CD4-positive, alpha-beta T cell treated with Interleukin-6 at 100 ng/mL for 8 hours (primary cell): ENCODE measurements at places on chromosomes 3 and 15.

DNA sequence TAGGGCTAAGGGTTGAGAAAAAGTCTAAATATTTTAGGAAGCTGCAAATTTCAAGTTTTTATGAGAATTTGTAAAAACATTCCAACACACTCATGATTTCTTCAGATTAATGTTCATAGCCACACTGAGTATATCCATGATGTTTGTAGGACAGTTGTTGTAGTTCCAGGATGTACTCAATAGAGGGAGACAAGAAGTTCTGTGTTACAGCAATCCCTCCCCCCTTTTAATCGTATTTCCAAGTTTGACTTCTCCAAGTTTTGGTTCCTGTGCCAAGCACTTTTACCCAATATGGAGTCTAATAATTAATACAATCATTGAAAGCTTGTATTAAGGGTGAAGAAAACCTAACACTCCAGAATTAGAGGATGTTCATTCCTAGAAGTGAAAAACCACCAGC, 143.4 kb downstream of the FEZF2 start:
- no peak for DNase-seq

GRCh38 chr15:95857758-95858157, 472.7 kb upstream of the NR2F2 start:
- DNase-seq: no peak

DNA sequence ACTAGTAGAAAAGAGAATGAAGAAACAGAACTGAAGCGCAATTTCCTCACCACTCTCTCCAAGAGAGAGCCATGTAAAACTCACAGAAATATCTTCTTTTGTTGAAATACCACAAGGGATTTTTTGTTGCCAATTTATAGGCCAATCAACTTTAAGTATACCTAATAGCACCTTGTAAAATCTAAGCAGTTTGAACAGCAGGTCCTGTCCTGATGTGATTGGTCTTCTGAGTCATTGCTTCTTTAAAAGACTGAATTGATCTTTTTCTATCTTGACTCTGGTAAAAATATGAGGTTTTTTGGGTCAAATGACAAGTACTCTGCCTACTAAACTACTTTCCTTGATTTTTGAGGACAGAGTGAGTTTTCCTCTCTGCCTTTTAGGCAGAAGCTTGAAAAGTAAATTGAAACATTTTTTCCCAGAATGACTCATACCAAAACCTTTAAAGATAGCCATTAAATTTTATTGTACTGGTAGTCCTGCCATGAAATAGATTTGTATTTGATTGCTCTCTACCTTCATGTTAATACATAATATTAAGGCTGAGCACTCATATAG, 343.9 kb upstream of the CBLB start:
- no peak for DNase-seq

GRCh38 chr3:71210257-71211007, 373.1 kb downstream of the FOXP1 start:
- no peak for DNase-seq

DNA sequence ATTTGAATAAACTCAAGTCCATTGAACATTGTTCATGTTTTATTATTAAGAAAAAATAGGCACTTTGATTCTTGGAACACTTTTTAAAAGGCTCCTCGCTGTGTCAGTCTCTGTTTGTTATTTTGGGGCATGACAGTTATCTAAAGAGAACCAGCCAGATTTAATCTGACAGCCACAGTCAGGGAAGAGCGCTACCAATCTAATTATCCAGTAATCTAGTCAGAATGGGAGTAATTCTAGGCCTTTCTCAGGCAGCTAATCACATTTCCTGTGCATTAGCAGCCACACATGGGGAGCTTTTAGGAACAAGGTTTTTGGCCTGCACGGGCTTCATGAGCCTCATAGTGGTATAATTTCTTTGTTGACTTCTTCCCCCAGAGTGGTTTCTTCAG, 362.2 kb downstream of the RBMS3 start:
- no peak for DNase-seq

DNA sequence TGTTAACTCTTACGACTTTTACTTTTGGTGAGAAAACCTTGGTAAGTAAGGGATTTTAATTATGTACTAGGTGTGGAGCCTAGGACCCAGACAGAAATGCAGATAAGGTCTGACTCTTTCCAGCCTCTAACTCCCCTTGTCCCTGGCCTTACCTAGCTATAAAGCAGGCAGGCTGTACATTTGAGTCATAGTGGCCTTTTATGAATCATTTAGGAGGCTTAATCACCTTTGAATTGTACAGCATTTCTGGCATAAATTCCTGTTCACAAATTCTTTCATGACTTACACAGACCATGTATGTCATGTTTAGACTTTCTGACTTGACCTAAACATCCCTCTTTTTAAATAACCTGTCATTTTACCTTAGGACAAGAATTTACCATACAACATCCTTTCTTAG, 47.4 kb downstream of the CHCHD4 start:
- DNase-seq: no peak

GRCh38 chr15:56887782-56888438, 30.5 kb upstream of the TCF12 start:
- DNase-seq: no peak

DNA sequence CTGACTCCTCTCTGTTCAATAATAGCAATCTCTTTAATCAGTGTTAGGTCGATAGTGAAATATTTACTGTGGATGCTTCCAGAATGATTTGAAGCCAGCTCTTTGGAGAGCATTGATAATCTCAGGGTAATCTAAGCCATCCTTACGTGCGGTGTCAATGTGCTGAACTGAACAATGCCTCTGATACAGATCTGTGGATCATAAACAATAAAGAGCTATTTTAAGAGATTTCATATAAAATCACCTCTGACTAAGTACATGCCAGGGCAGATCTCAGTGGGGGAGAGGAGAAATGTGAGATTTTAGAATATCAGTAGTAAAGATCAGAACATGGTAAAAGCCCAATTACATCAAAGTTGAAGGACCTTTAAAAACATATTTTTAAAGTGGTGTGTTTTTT, 319.3 kb upstream of the GBE1 start:
- DNase-seq: no peak

GRCh38 chr3:23810343-23811184, 4.8 kb downstream of the UBE2E1 start:
- DNase-seq: no peak

DNA sequence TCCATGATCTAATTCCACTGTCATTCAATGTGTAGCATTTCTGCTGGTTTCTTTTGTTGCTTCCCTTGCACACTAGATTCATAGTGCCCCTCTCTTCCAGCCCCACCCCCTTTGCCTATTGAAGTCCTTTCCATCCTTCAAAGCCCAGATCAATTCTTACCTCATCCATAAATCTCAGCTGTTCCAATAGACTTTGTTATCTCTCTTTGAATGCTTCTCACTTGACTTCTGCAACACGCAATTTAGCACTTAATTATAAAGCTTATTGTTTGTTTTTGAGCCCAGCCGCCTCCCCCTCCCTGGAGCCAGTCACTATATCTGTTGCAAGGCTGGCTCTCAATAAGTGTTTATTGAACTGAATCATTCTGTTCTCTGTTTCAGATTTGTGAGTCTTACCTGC, 174.6 kb upstream of the TBL1XR1 start:
- no peak for DNase-seq

DNA sequence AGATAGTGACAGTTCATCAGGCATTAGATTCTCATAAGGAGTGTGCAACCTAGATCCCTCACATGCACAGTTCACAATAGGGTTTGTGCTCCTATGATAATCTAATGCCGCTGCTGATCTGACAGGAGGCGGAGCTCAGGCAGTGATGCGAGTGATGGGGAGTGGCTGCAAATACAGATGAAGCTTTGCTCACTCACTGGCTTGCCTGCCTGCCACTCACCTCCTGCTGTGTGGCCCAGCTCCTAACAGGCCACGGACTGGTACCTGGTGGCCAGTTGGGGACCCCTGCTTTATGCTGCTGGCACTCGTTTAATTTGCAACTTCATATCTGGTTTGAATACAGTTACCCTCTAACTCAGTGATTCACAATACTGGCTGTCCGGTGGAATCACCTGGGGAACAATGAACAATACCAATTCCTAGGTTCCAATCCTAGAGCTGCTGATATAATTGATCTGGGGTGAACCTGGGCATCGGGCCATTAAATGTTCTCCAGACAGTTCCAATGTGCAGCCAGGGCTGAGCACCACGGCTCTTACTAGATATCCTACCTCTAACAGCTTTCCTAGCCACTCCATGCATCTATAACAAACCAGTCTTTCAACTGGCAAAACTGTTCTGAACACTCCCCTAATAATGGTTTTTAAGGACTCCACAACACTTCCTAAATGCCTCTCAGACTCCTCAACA, 131.4 kb downstream of the ATP1B3 start:
- DNase-seq: no peak

DNA sequence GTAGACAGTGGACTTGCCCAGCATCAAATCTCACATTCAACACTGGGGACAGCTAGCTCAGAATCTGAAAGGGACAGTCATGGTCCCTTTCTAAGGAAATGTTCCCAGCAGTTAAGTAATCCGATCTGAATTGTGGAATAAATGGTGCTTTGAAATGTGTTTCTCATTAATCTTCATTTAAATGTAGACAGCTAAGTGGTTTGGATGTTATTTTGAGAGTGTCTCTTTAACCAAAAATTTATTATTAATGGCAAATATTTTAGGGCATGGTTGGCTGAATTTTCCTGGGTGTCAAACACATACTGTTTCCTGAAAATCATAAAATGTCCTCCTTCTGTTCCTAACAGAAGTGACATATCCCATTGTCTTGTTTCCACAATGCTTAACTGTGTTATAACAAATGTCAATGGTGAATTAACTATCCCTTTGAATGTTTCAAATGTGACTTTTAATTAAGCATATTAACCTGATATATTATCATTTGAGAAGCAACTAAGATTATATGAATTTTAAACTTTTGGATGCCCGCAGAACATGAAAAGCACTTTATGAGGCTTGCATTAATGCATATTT, 210.8 kb downstream of the CHST2 start:
- no peak for DNase-seq

- DNase-seq: no peak
Observed at GRCh38 chr3:9951126-9951525, 1.1 kb downstream of the PRRT3 start.

DNA sequence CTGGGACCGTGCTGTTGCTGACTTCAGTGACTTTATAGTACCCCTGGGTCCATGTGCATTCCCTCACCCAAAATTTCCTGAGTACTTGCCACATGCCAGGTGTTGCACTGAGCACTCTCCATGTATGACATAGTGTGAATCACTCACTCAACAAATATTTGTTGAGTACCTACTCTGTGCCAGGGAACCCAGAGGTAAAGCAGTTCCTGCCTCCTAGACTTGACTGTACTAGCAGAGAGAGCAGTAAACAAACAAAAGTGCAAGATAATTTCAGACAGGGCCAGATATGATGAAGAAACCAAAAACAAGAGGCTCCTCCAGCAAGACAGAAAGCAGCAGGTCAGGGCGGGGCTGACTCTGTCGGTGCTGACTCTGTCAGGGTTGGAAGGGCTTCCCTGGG, 12.2 kb downstream of the TGM4 start:
- DNase-seq: no peak

GRCh38 chr3:119642746-119643473, 17.5 kb downstream of the POPDC2 start:
- no peak for DNase-seq

GRCh38 chr3:39804951-39805350, 4.5 kb upstream of the MYRIP start:
- DNase-seq: no peak

DNA sequence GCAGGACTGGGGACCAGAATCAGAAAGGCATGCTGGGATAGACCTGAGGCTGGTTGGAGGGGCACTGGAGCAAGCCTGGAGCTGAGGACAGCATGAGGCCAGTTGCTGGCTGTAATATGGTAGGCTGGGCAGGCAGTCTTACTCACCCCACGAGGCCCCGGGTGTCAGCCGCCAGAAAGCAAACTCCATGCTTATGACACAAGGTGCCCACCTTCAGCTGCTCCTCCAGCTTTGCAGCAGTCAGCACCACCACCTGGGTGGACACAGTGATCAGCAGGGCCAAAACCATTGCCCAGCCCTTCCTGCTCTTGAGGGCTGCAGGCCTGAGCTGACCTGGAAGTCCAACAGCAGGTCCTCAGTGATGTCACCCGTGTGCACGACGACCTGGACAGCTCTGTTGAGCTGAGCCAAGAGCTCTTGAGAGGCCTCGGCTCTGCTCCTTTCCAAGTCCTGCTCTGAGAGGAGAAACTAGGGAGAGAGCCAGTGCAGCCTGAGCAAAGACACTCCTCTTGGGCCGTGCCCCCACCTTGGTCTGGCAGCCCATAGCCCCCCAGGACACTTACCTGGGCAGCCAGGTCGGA, 747 bp downstream of the UBA7 start:
- DNase-seq: no peak

DNA sequence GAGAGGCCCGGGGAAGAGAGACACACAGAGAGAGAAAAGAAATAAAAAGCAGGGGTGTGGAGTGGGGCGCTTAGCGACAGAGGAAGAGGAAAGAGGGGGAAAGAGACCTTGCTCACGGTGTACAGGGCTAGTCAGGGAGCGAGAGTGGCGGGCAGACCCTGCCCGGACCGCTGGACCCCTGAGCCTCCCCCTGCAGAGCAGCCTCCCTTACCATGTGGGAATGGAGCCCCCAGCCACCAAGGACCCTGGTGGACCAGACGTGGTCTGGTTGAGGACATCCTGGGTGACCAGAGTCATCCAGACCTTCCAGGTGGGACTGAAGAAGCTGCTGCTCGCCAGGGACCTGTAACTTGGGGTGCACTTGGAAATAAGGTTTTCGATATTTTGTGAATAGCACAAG, 129.6 kb downstream of the CHSY1 start:
- DNase-seq: no peak

DNA sequence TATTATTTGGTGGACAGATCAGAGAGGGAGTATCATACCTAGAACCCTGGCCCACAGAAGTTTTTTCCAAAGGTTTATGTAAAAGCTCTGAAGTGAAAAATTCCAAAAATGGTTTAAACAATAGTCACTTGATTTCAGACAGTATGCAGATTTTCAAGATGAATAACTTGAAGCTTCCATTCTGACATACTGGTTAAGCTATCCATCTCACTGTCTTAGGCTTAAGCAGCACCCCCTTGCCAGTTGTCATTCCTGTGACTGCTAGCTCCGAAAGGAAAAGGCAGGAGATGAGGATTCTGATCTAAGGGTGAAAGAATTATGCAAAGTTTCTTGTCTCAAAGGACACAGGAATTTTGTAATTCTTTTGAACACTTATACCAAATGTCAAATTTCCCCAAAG, 337.5 kb upstream of the THBS1 start:
- no peak for DNase-seq

GRCh38 chr3:169615833-169616232, 47.7 kb downstream of the MECOM start:
- no peak for DNase-seq
